ENCODE measurements at places on chromosomes 3 and 15.
A peak's percentile ranks its signal among the peaks of the same experiment; 100 is the strongest.

GRCh38 chr3:197901626-197902025 lies 48.4 kb upstream of the RPL35A start:
- no peak for DNase-seq

- no peak for DNase-seq
Observed at GRCh38 chr15:41714291-41714690, 54.1 kb downstream of the MGA start.

DNA sequence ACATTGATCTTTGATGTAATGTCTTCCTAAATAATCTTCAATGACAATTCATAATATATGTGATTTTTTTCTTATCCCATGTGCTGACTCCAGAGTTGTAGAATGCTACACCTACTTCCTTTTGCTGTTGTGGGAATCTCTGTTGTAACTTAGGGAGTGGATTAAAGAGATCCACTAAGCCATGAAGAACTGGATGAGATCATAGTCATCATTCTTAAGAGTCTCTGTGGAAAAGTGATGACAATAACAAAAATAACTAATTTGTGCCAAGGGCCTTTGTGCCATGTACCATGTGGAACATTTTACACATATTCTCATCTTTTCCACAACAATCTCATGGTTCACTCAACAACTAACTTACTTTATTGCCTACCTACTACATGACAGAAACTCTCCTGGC lies 162.9 kb upstream of the PDZRN3 start:
- DNase-seq, result no peak

DNA sequence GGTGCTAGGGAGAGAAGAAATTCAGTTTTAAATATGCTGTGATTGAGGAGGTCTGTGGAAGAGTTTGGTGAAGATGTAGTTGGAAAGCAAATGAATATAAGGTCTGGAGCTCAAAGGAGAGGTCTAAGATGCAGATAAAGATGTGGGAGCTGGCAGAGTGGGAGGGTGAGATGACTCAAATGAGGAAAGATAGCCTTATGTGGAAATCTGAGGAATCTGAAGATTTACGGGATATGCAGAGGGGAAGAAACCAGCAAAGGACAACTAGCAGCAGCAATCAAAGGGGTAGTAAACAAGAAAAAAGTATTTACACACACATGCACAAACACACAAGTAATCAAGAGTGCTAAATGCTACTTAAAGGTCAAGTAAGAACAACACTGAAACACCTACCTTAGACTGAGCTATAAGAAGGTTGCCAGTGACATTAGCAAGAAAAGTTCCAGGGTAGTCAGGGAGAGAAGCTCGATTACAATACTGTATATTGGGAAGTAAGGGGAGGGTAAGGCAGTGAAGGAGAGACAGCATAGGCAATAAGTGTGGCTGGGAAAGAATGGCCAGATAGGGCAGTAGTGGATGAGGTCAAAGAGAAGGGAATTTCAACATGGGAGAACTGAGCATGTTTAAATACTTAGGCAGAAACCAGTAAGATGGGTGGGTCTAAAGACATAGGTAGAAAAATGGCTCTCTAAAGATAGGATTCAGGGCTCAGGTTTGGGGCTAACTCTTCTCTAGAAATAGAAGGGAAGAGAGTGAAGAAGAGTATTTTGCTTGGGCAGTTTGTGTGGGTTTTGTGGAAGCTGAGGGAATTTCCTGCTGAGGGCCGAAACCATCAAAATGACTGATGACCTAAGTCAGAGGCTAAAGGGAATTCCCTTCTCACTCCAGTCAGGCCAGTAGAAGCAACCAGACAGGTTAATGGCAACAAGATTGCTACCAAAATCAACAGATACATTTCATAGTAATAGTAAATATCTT lies 8.9 kb downstream of the CMTM6 start:
- DNase-seq, result peak; percentile 78

All from NCI-H226 (cell line).